Ovary (tissue), 10 donors: ENCODE measurements at places on chromosomes 1 and 21.

GRCh38 chr1:209420276-209420675, 163.2 kb upstream of the CAMK1G start:
- no peak for DNase-seq

DNA sequence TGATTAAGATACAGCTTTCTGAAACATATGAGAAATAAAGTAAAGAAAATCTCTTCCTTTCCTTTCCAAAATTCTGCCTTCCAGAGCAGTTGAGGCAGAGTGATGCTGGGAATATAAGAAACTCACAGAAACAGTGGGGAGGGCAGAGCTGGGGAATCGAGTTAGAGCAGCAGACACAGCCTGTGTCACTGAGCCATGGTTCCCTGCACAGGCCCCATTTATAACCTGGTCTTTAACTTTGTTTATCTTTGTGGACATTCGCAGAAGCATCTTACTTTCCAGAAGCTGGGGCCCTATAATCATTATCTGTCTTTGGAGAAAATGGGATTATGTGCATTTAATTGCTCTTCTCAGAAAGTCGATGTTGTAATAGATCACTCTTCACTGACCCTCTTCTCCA, 349.1 kb downstream of the SETD4 start:
- no peak for DNase-seq

DNA sequence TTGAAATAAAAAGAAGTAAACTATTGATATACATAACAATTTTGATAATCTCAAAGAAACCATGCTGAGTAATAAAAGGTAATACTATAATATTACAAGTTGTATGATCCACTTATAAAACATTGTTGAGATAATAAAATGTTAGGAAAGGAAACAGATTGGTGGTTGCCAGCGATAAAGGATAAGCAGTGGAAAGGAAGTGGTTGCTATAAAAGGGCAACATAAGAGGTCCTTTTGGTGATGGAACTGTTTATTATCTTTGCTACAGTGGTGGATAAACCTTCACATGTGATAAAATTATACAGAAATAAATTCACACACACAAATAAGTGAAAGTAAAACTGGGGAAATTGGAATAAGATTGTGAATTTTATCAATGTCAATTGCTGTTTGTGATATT, 15.1 kb downstream of the OR6F1 start:
- no peak for DNase-seq

DNA sequence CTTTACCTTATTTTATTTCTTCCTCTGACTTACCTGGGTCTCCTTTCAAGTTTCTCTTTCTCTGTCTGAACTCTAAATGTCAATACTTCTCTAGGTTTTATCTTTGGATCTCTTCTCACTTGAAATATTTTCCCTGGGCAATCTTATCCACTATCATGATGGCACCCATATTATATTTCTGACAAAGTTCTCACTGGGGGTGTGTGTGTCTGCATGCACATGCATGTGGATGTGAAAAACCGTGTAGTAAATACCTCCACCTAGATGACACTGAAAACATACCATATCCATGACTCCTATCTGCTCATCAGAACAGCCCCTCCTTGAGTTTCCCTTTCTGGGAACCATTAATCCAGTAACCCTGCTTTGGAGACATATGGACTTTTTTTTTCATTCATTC, 30.9 kb downstream of the DNASE2B start:
- no peak for DNase-seq

GRCh38 chr1:30400507-30400906, 322.9 kb downstream of the MATN1 start:
- no peak for DNase-seq
